Chondrocyte (in vitro differentiated cells): ENCODE measurements at places on chromosomes 13 and 19.
A peak's percentile ranks its signal among the peaks of the same experiment; 100 is the strongest.

GRCh38 chr13:73074014-73074413 is 15.2 kb downstream of the KLF5 start:
- DNase-seq = no peak
- H3K4me1 ChIP-seq = peaks cover 34% of the 10 kb centered on the region
- H3K36me3 ChIP-seq = peaks cover 16% of the 10 kb centered on the region
- no peak overlapping the region for H3K4me3 ChIP-seq
- H3K27ac ChIP-seq = peak overlapping the region; percentile 6

GRCh38 chr13:23615395-23616081 is 45.3 kb downstream of the TNFRSF19 start:
- no peaks in the 10 kb centered on the region for H3K27me3 ChIP-seq
- peaks cover 1% of the 10 kb centered on the region for H3K36me3 ChIP-seq
- H3K27ac ChIP-seq = no peak overlapping the region
- DNase-seq = no peak
- no peak overlapping the region for H3K4me3 ChIP-seq
- H3K4me1 ChIP-seq = peaks cover 36% of the 10 kb centered on the region

- H3K27me3 ChIP-seq = peaks cover 25% of the 10 kb centered on the region
- DNase-seq = no peak
- peak within 1 kb of the TSS; percentile 57 for H3K4me3 ChIP-seq
- peaks cover 24% of the 10 kb centered on the region for H3K4me1 ChIP-seq
These were observed at the start of gene HTR2A for GRCh38 chr13:46896341-46897137. Gene HTR2A, minus strand, starts transcription at chr13:46897053. Its CDS starts 1,147 bp downstream, at chr13:46895906.

DNA sequence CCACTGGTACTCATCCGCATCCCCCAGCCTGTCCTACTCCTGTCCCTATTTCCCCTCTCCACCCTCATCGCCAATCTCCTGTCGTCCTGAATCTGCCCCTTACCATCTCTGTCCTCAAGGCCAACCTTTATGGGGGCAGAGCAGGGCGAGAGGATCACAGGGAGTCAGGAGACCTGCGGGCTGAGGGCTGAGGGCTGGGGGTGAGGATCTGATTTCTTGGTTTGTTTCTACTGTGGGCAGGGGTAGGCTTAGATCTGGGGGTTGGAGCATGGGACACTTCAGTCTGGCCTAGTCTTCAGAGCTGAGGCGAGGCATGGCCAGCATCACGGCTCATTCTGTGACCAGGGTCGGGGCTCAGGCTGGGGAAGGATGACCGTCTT is 16.5 kb upstream of the ERCC1 start:
- H3K27me3 ChIP-seq = no peaks in the 10 kb centered on the region
- peaks cover 35% of the 10 kb centered on the region for H3K4me1 ChIP-seq
- DNase-seq = no peak
- H3K36me3 ChIP-seq = no peaks in the 10 kb centered on the region

- H3K36me3 ChIP-seq = peaks cover 3% of the 10 kb centered on the region
- no peak overlapping the region for H3K4me3 ChIP-seq
- DNase-seq = no peak
- H3K27ac ChIP-seq = no peak overlapping the region
- H3K4me1 ChIP-seq = no peaks in the 10 kb centered on the region
These were observed 63.4 kb downstream of the PEPD start for GRCh38 chr19:33458171-33458633.

- H3K4me1 ChIP-seq = no peaks in the 10 kb centered on the region
- no peak overlapping the region for H3K4me3 ChIP-seq
- no peak for DNase-seq
These were observed 539 bp upstream of the ZNF667 start for GRCh38 chr19:56477429-56478338.

GRCh38 chr13:110485604-110486003 is 75.9 kb downstream of the RAB20 start:
- H3K4me1 ChIP-seq = peaks cover 18% of the 10 kb centered on the region
- H3K36me3 ChIP-seq = peaks cover 59% of the 10 kb centered on the region
- H3K27me3 ChIP-seq = no peaks in the 10 kb centered on the region
- no peak for DNase-seq
- H3K4me3 ChIP-seq = no peak overlapping the region

- no peak for DNase-seq
- H3K4me1 ChIP-seq = no peaks in the 10 kb centered on the region
- H3K27me3 ChIP-seq = no peaks in the 10 kb centered on the region
- peaks cover 15% of the 10 kb centered on the region for H3K36me3 ChIP-seq
- no peak overlapping the region for H3K4me3 ChIP-seq
These were observed 7.5 kb downstream of the ZNF610 start for GRCh38 chr19:52343548-52343947.

DNA sequence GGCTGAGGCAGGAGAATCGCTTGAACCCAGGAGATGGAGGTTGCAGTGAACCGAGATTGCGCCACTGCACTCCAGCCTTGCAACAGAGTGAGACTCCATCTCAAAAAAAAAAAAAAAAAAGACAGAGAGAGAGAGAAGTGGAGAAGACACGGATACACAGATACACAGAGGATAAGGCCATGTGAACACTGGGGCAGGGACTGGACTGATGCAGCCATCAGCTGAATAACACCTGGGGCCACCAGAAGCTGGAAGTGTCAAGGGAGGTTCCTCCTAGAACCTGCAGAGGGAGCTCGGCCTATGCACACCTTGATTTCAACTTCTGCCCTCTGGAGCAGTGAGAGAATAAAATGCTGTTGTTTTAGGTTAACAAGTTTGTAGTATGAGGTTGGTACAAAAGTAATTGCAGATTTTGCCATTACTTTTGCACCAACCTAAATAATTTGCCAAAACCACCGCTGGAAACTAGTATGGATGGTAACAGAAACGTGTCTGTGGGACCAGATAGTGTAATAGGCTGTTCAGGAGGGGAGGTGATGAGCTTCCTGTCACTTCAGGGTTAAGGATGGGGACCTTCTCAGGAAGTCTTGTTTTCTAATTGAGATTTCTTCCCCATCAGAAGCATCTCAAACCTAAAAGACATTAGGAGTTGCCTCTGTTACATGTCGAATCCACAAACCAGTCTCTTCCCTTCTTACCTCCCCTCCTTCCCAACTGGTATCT is 36.4 kb upstream of the IGSF23 start:
- H3K4me1 ChIP-seq = peaks cover 10% of the 10 kb centered on the region
- H3K27me3 ChIP-seq = peaks cover 4% of the 10 kb centered on the region
- H3K27ac ChIP-seq = peak overlapping the region; percentile 15
- no peak for DNase-seq
- H3K36me3 ChIP-seq = no peaks in the 10 kb centered on the region
- H3K4me3 ChIP-seq = no peak overlapping the region

GRCh38 chr13:40546047-40546446 is 120.4 kb downstream of the FOXO1 start:
- H3K36me3 ChIP-seq = no peaks in the 10 kb centered on the region
- H3K4me3 ChIP-seq = no peak overlapping the region
- peaks cover 11% of the 10 kb centered on the region for H3K4me1 ChIP-seq
